Activated T-cell treated with anti-CD3 and anti-CD28 coated beads for 1 hour (primary cell): ENCODE measurements at places on chromosomes 6 and 20.

DNA sequence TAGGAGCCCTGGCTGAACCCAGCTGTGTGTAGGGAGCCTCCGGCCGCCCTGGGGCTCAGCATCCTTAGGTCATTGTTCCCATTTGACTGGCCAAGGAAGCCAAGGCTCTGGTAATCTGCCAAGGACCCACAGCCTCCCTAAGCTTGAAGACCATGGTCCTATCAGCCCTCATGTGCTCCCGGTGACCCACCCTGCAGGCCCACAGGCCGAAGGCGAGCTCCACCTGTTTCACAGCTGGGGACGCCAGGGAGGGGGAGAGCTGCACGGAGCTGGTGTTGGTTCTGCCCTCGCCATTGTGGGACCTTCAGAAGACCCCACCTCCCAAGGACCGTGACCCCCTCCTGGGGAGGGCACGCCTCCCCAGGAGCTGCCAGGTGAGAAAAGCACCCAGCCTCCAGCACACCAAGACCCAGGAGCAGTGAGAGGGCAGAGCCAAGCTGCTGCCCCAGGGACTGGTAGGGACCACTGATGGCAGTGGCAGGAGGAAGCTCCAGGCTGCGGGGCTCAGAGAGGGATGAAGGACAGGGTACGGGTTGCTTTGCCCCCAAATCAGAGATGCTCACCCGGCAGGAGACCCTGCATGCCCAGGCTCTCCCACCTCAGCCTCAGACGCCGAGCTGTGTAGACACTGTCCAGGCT is 30.7 kb upstream of the MRGBP start:
- no peak for DNase-seq

GRCh38 chr6:17957498-17957897 is 29.9 kb downstream of the KIF13A start:
- DNase-seq = no peak

DNA sequence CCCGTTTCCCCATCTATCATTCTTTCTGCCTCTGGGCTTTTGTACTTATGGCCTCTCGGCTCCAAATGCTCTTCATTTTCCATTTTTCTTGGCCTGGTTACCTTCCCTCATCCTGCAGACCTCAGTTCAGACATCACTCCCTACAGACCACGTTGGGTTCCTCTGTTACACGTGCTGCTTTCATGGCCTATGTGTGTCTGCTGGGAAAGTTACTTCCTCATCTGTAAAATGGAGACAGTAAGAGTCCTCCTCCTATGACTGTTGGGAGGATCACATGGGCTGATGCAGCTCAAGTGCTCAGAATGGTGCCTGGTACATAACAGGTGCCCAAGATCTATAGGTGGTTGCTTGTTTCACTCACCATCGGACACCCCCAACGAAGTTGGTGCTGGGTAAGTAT is 13.5 kb downstream of the KCNK17 start:
- no peak for DNase-seq

DNA sequence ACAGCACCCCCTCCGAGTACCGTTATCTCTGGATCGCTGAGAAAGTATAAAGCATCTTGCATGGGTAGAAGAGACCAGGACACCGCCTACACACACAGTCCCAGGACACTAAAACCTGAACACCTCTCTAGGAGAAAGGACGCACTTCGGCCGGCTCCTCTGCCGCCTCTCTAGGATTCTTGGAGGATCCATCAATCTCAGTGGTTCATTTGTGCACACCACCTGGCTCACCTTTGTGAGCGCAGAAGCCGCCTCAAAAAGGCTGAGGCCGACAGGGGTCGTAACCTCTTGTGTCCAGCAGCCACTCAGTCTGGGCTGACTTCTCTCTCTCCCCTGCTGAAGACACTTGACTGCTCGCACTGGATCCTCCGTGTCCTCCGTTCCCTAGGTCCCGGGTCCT is 13.5 kb downstream of the ZSCAN23 start:
- DNase-seq = no peak

DNA sequence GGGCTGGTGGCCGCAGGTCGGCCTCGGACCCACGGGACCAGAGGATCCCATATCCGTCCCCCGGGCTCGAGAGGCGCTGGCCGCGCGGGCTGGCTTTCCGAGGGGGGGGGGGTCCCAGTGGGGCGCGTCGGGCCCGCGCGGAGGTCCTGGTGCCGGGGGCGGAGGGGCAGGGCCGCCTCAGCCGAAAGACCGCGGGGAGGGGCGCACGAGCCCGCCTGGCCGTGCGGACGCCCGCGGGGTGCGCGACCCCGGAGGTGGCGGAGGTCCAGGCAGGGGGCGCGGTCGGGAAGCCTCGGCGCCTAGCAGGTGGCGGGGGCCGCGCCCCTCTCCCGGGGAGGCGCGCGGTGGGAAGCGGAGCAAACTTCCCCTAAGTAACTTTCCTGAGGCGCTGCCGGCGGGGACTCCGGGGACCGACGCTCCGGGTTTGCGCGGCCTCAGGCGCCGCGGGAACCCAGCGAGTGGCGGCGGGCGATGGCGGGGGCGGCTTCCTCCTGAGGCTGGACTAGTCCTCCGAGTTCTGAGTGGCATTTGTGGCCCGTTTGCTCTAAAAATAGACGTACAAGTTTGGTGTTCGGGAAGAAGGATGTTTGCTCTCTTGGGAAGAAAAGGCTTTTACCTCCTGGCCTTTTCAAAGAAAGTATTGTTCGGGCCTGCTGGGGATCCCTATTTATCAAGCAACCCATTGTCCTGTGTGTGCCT is 26.5 kb upstream of the BTBD3 start:
- DNase-seq = no peak

DNA sequence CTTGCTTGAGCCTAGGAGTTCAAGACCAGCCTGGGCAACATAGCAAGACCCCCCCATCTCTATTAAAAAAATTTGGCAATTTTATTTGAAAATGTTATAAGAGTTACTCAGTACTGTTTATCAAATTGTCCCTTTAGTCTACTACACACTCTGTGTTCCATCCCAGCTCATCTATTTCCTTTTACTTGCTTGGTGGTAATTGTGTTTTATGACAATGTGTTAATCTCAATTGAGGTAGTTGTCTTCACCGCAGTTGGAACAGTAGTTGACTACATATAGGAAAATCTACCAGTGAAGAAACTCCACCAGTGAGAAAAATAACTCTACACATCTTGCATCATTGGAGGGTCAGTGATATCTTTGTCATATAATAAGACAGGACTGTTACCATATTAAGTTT is 8.0 kb downstream of the NCOA3 start:
- no peak for DNase-seq

GRCh38 chr20:43839793-43840199 is 74.9 kb upstream of the TOX2 start:
- DNase-seq = no peak
